ENCODE measurements at places on chromosomes 5 and 9. TPM values are rescaled to one million over a fixed set of nuclear protein-coding genes. Genes with fewer than 3 reads are reported as not detected.

LRRC70 gene
- 0.71 TPM for total RNA-seq

GRCh38 chr5:160665460-160665859 lies 186.6 kb downstream of the ATP10B start:
- no peak overlapping the region for H3K27ac ChIP-seq
- no peak for DNase-seq
- peaks cover 13% of the 10 kb centered on the region for H3K27me3 ChIP-seq
- H3K4me3 ChIP-seq, result no peak overlapping the region

- peaks cover 13% of the 10 kb centered on the region for H3K27me3 ChIP-seq
- no peaks in the 10 kb centered on the region for H3K36me3 ChIP-seq
- no peak overlapping the region for H3K4me3 ChIP-seq
- H3K4me1 ChIP-seq, result no peaks in the 10 kb centered on the region
Measured at GRCh38 chr5:176825234-176825633, 14.9 kb downstream of the UNC5A start.

DNA sequence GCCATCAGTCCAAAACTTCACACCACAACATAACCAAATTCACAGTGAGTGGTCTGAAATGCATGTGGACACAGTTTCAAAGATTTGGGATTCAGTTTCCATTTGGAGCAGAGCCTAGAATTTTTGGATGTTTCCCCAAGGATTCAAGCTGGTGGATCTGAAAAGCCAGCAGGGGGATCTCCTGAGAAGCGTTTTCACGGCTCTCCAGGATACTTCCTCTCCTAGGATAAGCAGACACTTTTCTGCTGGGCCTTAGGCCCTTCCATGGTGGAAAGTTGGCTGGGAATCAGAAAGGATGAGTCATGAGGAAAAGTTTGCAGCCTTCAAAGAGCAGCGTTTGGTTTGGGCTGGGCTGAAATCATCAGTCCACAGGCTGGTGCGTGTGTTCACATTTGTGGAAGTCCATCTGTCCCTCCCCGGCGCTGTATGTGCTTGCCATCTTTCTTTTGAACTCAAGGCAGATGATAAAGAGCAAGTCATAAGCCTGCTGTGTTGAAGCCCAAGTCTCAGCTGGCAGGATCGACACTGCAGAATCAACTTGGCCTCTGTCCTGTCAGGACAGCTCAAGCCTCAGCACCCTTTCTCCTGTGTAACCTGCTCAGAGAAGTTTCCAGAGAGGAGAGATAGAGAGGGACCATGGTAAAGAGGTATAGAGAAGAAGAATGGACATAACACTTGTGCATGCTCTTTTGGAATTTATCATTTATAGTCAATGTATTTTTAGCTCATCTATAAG lies 152.6 kb upstream of the MSX2 start:
- no peak overlapping the region for H3K27ac ChIP-seq
- H3K4me3 ChIP-seq, result no peak overlapping the region

GRCh38 chr5:149724884-149725283 lies 5.2 kb upstream of the PPARGC1B start:
- H3K27ac ChIP-seq, result peak overlapping the region; percentile 87
- peaks cover 5% of the 10 kb centered on the region for H3K27me3 ChIP-seq
- DNase-seq, result no peak
- peaks cover 13% of the 10 kb centered on the region for H3K4me1 ChIP-seq
- peaks cover 2% of the 10 kb centered on the region for H3K36me3 ChIP-seq

DNA sequence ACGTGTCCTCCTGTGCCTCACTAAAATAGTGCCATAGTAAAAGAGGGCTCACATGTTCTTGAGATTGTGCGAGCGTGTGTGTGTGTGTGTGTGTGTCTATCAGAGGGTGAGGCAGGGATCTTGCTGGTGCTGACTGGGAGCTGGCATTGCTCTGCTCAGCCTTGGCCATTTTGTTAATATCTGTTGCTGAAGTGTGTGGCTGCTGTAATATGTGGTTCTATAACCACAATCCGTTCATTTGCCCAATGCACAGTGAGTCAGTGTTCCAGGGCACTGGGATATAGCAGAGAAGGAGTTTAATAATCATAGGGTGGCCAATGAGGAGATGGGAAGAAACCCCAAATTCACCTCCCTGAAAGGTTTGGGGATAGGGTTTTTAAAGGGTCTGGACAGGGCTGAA lies 61.3 kb downstream of the RASGRF2 start:
- H3K27me3 ChIP-seq, result no peaks in the 10 kb centered on the region
- H3K4me3 ChIP-seq, result no peak overlapping the region
- peaks cover 39% of the 10 kb centered on the region for H3K4me1 ChIP-seq
- H3K36me3 ChIP-seq, result peaks cover 7% of the 10 kb centered on the region
- peak overlapping the region; percentile 1 for H3K27ac ChIP-seq

DNA sequence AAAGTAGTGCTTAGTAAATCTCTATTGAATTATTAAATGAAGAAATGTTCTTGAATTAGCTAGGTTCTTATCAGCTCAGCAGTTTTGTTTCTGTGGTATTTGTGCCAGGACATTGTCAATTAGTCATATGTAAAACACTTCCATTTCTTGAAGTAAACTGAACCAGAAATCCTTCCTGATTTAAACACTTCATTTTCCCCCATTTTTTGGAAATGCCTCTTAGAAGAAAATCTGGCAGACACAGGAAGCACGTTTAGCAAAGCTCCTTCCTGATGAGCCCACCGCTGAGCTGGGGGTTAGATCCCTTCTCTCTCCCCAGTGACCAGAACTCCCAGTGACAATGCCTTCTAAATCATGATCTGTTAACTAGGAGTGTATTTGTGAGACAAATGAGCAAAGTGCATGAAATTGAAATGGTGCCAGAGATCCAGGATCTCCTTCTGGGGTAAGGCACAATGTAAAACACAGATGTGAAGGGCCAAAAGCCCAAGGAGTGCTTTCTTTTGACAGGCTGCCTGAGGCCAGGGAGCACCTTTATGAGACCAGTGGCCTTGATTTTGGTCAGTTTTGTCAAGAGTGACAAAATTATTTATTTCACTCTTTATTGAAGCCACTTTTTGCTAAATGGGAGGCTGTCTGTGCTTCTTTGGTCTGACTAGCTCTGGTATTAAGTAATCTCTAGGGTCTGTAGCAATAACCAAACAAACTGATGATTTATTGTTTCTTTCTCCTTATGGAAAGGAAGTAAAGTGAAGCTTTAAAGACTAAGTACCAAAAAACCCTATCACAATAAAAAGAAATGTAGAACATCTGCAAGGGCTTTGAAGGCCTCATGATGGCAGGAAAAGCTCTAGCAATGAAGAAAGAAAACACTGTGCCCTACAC lies 25.5 kb upstream of the RUSC2 start:
- H3K4me1 ChIP-seq, result no peaks in the 10 kb centered on the region
- H3K27ac ChIP-seq, result no peak overlapping the region
- peaks cover 33% of the 10 kb centered on the region for H3K27me3 ChIP-seq
- no peak for DNase-seq

DNA sequence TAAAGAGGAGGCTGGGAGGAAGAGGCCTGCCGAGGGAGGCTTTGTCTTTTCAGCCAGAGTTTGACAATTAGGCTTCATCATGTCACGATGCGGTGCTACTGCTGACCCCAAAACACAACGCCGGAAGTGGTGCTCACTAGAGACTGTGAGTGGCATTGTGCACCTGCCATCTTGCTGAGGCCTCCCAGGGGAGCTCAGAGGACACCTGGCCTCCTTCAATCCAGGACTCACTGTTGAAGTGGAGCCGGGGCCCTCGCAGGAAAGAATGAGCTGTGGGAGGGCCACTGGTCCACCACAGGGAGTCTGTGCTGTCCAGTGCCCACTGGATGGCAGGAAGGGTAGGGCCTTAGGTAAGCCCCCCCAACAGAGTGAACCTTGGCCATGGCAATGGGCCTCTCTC lies 12.7 kb upstream of the SLC25A48 start:
- no peaks in the 10 kb centered on the region for H3K36me3 ChIP-seq
- no peak overlapping the region for H3K27ac ChIP-seq

- DNase-seq, result no peak
- H3K4me3 ChIP-seq, result no peak overlapping the region
- peaks cover 1% of the 10 kb centered on the region for H3K4me1 ChIP-seq
- H3K36me3 ChIP-seq, result no peaks in the 10 kb centered on the region
Measured at GRCh38 chr5:1133510-1134201, 21.8 kb upstream of the SLC12A7 start.
